Naive thymus-derived CD4-positive, alpha-beta T cell (primary cell): ENCODE measurements at places on chromosomes 1 and 21. TPM values are rescaled to one million over a fixed set of nuclear protein-coding genes. Genes with fewer than 3 reads are reported as not detected.

- no peak overlapping the region for H3K27ac ChIP-seq
- H3K36me3 ChIP-seq = peaks cover 95% of the 10 kb centered on the region
- H3K4me3 ChIP-seq = no peak overlapping the region
- no peak for DNase-seq
Observed at GRCh38 chr1:55071477-55071876, 32.1 kb downstream of the PCSK9 start.

The SPATA17 gene
- not detected in 2 replicates for total RNA-seq

DNA sequence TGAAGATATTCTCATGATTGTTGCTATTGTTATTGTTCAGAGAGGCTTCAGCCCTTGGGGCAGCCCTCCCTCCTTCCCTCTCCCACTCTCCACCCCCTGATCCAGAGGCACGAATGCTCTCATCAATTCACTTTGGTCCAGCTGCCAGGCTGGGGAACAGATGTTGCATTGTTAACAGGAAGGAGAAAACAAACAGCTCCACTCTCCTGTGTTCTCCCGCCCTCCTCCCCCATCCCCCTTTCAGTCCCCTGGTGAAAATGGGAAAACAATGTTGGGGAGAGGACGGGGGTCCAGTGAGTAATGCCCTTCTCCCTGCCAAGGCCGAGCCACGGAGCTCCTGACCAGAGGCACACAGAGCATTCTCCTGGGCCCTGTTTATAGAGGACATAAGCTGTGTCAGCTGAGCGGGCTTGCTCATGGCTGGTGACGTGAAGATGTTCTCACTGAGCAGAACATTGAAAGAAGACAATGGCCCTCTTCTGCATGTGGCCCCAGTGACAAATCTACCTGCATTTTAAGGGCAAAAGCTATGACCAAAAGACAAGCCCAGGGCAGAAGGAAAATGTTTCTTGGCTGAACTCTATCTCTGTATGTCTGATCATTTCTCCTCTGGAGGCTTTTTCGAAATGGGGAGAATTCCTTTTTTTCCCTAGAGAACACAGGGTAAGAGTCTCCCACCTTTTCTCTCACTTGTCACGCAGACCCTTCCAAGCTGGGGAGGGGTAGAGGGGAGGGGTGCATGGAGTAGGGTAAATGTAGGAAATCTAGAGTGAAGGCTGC lies 111.7 kb downstream of the GLUL start:
- H3K27ac ChIP-seq = no peak overlapping the region
- H3K36me3 ChIP-seq = no peaks in the 10 kb centered on the region
- H3K4me3 ChIP-seq = no peak overlapping the region
- no peaks in the 10 kb centered on the region for H3K27me3 ChIP-seq

The ALX3 gene
- not detected in 2 replicates for total RNA-seq

The TNFSF4 gene
- 1.6 TPM for total RNA-seq

- H3K36me3 ChIP-seq = peaks cover 3% of the 10 kb centered on the region
- peaks cover 66% of the 10 kb centered on the region for H3K4me1 ChIP-seq
- DNase-seq = peak; percentile 70
- peak overlapping the region; percentile 53 for H3K27ac ChIP-seq
- H3K27me3 ChIP-seq = no peaks in the 10 kb centered on the region
Observed at GRCh38 chr21:44867999-44868700, 5.3 kb downstream of the PTTG1IP start.

DNA sequence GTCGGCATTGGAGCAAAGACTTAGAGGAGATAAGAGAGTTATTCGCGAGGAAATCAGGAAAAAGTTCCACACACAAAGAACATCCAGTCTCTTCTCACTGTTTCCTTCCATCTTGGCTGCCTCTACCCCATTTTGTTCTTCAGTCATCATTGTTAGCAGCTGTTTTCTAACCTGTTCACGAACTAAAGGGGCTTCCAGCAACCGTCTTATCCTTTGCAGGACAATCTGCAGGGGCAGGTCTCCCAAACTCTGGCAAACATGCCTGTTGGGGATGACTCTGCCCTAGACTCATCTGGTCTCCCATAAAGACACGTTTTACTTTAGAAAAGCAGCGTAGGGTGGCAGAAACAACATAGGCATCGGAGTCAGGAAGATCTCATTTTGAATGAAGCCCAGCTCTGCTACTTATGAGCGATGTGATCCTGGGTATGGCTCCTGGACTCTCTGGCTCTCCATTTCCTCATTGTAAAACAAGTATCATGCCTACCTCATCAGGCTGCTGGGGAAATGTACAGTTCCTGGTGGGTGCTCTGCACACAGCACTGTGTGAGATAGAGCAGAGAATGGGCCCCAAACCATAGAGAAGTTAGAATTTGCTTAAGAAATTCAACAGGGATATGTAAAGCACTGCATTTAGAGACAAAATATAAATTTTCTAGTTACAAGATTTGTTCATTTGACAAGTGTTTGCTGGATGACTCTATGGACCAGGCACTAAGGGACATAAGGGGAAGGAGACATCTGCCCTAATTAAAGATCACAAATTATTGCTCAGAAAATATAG lies 59.7 kb downstream of the MEF2D start:
- no peak for DNase-seq
- H3K27ac ChIP-seq = no peak overlapping the region
- peaks cover 47% of the 10 kb centered on the region for H3K27me3 ChIP-seq
- no peak overlapping the region for H3K4me3 ChIP-seq
- H3K36me3 ChIP-seq = no peaks in the 10 kb centered on the region

DNA sequence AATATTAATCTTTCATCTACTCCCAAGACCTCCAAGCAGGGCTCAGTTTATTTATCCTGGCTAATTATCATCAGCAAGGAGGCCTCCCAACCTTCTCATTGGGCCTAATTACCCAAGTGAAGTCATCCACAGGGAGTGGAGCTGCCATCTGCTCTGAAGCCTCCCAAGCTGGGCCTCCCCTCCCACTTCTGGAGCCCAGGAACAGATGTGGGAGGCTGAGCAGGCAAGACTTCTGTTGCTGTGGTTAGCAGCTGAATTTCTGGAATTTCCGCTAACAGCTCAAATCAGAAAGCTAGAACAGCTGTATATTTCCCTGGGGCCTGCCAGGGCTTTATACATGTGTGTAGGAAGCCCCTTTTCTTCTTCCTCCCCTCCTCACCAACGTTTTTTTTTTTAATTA lies 127.5 kb downstream of the UCK2 start:
- H3K4me3 ChIP-seq = no peak overlapping the region
- H3K27ac ChIP-seq = no peak overlapping the region
- no peaks in the 10 kb centered on the region for H3K27me3 ChIP-seq
- no peaks in the 10 kb centered on the region for H3K36me3 ChIP-seq

The LCE1D gene
- not detected for total RNA-seq

- H3K4me3 ChIP-seq = no peak overlapping the region
- DNase-seq = no peak
- H3K27ac ChIP-seq = no peak overlapping the region
- H3K36me3 ChIP-seq = peaks cover 21% of the 10 kb centered on the region
- H3K27me3 ChIP-seq = no peaks in the 10 kb centered on the region
Observed at GRCh38 chr1:182575540-182576149, 13.4 kb downstream of the RNASEL start.

GRCh38 chr1:33025761-33026160 lies 10.9 kb downstream of the AK2 start:
- H3K27me3 ChIP-seq = no peaks in the 10 kb centered on the region
- peaks cover 12% of the 10 kb centered on the region for H3K36me3 ChIP-seq
- H3K4me1 ChIP-seq = no peaks in the 10 kb centered on the region
- no peak for DNase-seq

GRCh38 chr1:66571789-66572188 lies 37.8 kb downstream of the SGIP1 start:
- H3K4me1 ChIP-seq = no peaks in the 10 kb centered on the region
- no peak for DNase-seq
- no peaks in the 10 kb centered on the region for H3K27me3 ChIP-seq
- H3K36me3 ChIP-seq = no peaks in the 10 kb centered on the region

GRCh38 chr1:91872559-91873081 lies 13.3 kb downstream of the TGFBR3 start:
- no peaks in the 10 kb centered on the region for H3K27me3 ChIP-seq
- H3K36me3 ChIP-seq = no peaks in the 10 kb centered on the region
- H3K27ac ChIP-seq = no peak overlapping the region
- no peak overlapping the region for H3K4me3 ChIP-seq

DNA sequence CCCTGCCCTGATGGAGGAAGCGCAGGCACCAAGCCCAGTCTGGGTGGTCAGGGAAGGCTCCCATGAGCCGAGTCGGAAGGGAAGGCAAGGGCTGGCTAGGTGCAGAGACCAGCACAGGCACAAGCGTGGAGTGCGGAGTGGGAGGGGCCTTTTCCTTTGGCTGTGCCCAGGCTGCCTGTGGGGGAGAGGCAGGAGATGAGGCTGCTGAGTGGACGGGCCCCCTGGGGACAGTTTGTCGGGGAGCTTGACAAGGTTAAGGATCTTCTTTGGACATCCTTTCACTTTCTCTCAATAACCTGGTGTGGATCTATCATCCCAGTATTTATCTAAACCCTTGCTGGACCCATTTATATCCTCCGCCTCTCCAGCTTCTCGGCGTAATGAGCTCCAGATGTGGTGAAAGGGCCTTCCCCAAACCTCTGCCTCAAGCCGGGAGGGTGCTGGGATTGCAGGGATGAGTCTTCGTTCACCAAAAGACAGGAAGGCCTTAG lies 42.9 kb downstream of the EPHB2 start:
- no peaks in the 10 kb centered on the region for H3K4me1 ChIP-seq
- no peak overlapping the region for H3K4me3 ChIP-seq
- no peaks in the 10 kb centered on the region for H3K27me3 ChIP-seq
- H3K36me3 ChIP-seq = no peaks in the 10 kb centered on the region

The TFF1 gene
- not detected for total RNA-seq

The CATSPERE gene
- 2.2 TPM for total RNA-seq

GRCh38 chr1:244100704-244101453 lies 49.8 kb downstream of the ZBTB18 start:
- peak; percentile 23 for DNase-seq
- H3K36me3 ChIP-seq = no peaks in the 10 kb centered on the region
- no peaks in the 10 kb centered on the region for H3K4me1 ChIP-seq
- no peaks in the 10 kb centered on the region for H3K27me3 ChIP-seq

DNA sequence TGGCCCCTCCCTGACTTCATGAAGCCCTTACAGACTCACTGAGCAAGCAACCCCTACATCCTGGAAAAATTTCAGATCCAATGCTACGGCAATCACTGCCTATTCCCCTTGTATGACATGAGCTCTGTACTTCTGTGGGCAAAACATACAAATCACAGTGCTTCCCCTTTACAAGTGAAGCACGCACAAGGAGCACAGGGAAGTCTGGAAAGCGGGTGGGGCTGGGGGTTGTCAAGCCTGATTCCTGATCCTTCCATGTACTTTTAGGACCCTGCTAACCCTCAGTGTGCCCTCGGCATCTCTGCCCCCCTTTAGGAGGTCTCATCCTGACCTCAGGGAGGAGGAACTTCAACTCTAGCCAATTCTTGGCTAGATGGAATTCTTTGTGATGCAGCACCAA lies 405.7 kb upstream of the POU3F1 start:
- no peaks in the 10 kb centered on the region for H3K36me3 ChIP-seq
- no peak for DNase-seq
- no peaks in the 10 kb centered on the region for H3K27me3 ChIP-seq

The NUP210L gene
- total RNA-seq = not detected

DNA sequence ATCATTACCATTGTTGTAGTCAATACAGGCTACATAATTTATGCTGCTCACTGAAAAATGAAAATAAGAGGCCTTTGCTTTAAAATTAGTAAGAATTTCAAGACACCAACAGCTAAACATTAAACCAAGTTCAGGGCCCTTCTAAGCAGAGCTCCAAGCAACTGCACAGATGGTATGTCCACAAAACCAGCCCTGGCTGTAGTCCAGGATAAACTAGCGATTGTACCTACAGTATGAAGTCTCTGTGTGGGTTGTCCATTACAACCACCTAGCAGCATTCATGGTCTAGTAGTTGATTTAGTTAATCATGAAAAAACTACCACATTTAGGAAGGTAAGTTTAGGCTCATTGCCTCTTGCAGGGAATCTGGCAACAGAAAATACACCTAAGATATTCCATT lies 35.3 kb downstream of the CLCA4 start:
- DNase-seq = no peak
- no peak overlapping the region for H3K27ac ChIP-seq
- no peaks in the 10 kb centered on the region for H3K36me3 ChIP-seq

DNA sequence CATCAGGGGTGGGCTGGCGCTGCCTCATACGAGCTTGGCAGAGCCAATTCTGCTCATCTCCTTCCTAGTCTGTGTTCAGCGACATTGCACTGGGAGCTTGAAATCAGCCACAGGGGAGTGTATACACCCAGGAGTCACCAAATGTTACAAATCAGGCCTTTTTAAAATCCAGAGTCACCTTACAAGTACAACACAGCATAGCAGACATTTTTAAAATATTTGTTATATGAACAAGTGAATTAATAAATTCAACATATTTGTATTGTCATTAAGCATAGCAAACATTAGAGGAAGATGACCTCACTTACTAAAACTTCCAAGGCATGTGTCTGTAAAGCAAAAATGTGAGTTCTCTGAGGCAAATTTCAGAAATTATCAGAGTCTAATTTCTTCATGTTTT lies 210.0 kb downstream of the HLX start:
- no peaks in the 10 kb centered on the region for H3K4me1 ChIP-seq
- no peak overlapping the region for H3K27ac ChIP-seq
- no peaks in the 10 kb centered on the region for H3K27me3 ChIP-seq
- no peak overlapping the region for H3K4me3 ChIP-seq
- no peaks in the 10 kb centered on the region for H3K36me3 ChIP-seq
- no peak for DNase-seq

DNA sequence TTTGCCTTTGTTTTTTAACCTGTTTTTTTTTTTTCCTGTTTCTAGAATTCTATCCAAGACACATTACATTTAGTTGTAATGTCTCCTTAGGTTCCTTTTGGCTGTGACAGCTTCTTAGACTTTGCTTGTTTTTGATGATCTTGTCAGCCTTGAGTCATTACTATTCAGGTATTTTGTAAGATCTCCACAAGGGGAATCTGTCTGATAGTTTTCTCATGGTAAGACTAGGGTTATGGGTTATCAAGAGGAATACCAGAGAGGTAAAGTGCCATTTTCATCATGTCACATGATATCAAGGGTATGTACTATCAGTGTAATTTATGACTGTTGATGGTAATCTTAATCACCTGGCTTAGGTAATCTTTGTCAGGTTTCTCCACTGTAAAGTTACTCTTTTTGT lies 99.1 kb upstream of the GFI1 start:
- no peaks in the 10 kb centered on the region for H3K36me3 ChIP-seq

The SHISAL2A gene
- total RNA-seq = 81.2 TPM

DNA sequence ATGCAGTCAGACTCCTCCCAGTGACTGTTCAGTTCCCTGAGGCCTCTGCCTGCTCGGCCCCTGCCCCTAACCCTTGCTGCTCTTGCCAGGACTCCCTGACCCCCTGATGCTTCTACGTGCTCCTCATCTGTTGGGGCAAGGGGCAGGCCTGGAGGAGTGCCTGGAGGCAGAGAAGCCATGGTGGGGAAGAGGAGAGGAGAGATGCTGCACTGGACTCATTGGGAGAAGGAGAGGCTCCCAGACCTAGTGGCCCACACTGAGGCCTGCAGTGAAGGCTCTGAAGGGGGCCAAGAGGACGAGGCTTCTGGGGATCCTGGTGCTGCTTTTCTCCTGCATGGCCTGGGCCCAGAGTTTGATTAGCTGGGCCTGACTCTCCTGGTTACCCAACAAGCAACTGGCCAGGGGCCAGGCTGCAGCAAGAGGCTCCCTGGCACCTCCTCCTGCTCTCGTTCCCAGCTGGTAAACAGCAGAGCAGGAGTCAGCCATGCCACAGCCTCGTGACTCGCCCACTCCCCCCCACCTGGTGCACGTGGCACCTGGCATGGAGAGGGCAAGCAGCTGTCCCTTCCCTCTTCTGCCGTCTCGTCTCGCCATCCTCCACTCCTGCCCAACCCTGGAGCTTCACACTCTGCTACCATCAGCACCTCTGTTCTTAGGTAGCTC lies 847 bp upstream of the RORC start:
- H3K4me1 ChIP-seq = peaks cover 68% of the 10 kb centered on the region
- H3K27ac ChIP-seq = no peak overlapping the region
- no peaks in the 10 kb centered on the region for H3K27me3 ChIP-seq
- no peak for DNase-seq
